Stimulated activated CD4-positive, alpha-beta T cell treated with anti-CD3 and anti-CD28 coated beads, Interleukin-1b, Interleukin-23, amount 100 ng/mL, for 24 hours (primary cell): ENCODE measurements at places on chromosomes 1 and 21.

- no peak for DNase-seq
Observed at GRCh38 chr1:230315099-230315498, 111.0 kb downstream of the PGBD5 start.

- DNase-seq: no peak
Observed at GRCh38 chr1:8096105-8097011, 70.2 kb upstream of the ERRFI1 start.

- DNase-seq: no peak
Observed at GRCh38 chr1:66253330-66253921, 280.5 kb upstream of the SGIP1 start.

GRCh38 chr1:81670286-81670685 lies 130.4 kb upstream of the ADGRL2 start:
- DNase-seq: no peak

GRCh38 chr1:43315481-43315880 lies 14.7 kb downstream of the TIE1 start:
- no peak for DNase-seq

- no peak for DNase-seq
Observed at GRCh38 chr1:220914283-220915116, 35.3 kb downstream of the HLX start.

- DNase-seq: no peak
Observed at GRCh38 chr1:48338257-48338656, 115.7 kb downstream of the SLC5A9 start.

DNA sequence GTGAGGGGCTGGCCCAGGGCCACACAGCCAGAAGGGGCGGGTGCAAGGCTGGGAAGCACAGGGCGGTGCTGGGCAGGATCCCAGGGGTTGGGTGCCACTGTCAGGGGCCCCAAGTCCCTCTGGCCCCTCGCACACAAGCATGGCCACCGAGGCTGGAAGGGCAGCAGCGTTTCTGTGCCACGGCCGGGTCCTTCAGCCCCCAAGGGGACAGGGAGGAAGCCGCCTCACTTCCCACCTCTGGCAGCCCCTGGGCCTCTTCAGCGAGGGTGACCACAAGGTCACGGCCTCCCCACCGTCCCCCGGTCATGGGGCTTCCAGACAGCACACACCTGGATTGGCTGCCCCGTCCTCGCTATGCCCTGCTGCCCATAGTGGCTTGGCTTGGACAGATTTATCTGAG lies 77.1 kb upstream of the TTC34 start:
- no peak for DNase-seq

DNA sequence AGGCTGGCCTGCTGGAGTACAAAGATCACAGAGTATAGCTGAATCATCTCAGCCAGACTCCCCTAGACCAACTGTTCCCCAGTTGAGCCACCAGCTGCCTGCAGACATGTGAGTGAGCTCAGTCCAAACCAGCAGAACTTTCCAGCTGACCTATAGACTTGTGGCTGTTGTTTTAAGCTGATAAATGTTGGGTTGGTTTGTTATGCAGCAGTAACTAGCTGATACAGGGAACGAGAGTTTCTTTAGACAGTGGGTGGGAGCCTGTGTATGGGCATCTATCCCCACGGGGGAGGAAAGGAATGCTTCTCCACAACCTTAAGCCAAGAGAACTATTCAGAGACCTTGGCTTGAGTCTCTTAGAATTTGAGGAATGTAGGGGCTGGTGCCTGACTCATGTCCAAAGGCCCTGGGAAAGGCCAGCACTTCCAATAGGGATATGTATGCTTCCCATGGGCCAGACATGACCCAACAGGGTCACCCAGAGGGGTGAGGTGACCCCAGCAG lies 30.1 kb downstream of the SLC1A7 start:
- no peak for DNase-seq

GRCh38 chr21:30148906-30149305 lies 17.7 kb downstream of the CLDN17 start:
- DNase-seq: no peak

DNA sequence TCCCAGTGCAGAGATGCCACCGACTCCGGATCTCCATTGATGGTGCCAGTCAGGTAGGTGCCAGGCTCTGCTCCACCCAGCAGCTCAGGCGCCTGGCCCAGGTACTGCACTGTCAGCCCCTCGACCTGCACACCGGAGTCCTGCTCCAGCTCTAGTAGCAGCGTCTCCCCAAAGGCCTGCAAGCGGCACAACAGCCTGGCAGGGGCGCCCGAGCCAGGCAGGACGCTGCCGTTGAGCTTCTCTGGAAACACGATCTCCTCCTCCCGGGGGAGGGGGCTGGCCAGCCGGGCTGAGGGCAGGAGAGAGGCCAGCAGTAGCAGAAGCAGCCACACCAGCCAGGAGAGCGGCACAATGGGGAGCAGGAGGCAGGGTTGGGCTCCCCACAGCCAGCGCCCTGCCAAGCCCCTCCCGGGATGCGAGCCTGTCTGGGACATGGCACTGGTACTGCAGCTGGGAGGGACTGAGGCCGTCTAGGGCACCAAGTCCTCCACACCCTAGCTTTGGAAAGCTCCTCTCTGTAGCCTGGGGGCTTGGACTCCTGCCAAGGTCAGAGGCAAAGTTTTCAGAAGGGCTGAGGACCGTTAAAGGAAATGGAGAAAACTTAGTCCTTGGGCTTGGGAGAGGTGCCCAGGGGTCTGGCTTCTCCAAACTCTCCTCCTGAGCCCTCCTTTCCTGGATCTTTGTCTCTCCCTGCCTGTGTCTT lies 509 bp downstream of the ADAMTS4 start:
- no peak for DNase-seq

DNA sequence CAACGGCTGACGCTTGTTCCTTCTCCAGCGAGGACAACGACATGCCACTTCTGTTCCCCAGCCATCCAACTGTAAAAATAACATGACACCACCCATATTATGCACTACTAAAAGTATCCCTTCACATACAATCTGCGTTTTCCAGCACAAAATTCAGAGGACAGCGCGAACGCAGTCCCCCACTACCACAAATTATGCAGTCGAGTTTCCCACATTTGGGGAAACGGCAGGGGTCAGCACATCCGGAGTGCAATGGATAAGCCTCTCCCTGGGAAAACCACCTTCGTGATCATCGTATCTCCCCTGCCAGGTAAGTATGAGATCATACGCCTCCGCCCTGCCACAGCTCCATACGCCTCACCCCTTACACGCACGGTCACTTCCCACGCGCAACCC lies 120.9 kb downstream of the PPIAL4G start:
- DNase-seq: no peak

- no peak for DNase-seq
Observed at GRCh38 chr1:6831366-6831765, 46.1 kb downstream of the CAMTA1 start.

GRCh38 chr1:118118469-118118868 lies 66.6 kb downstream of the SPAG17 start:
- DNase-seq: no peak

DNA sequence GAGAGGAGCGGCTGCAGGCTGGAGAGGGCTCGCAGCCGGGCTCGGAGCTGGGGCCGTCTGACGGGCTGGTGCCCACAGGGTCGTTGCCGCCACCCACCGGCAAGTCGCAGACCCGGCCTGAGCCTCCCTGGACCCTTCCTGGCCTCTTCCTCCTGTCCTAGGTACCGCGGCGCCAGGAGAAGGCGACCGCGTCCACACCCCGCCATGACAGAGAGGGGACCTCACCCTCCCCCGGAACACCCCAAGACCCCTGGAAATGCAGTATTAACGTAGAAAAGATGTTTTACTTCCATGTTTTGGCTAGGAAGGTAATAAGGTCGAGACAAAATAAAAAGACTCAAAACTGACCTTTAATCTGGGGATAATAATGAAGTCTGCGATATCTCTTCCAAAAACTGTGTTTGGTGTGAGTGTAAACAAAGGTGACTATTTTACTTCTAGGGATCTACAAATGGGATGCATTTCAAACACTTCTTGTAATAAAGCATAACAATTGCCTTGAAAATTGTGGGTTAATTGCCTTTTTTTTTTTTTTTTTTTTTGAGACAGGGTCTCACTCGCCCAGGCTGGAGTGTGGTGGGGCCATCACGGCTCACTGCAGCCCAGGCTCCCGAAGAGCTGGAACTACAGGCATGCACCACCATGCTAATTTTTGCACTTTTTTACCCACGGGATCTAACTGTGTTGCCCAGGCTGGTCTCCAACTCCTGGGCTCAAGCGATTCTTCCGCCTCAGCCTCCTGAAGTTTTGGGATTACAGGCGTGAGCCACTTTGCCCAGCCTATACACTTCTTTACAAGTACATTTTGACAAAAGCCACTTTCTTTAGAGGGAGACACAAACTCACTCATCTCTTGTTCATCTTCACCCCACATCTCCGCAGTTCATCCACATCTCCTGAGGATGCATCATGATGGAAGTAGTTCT lies 838 bp upstream of the RSRP1 start:
- DNase-seq: no peak

GRCh38 chr1:156709031-156709430 lies 3.6 kb upstream of the CRABP2 start:
- no peak for DNase-seq

DNA sequence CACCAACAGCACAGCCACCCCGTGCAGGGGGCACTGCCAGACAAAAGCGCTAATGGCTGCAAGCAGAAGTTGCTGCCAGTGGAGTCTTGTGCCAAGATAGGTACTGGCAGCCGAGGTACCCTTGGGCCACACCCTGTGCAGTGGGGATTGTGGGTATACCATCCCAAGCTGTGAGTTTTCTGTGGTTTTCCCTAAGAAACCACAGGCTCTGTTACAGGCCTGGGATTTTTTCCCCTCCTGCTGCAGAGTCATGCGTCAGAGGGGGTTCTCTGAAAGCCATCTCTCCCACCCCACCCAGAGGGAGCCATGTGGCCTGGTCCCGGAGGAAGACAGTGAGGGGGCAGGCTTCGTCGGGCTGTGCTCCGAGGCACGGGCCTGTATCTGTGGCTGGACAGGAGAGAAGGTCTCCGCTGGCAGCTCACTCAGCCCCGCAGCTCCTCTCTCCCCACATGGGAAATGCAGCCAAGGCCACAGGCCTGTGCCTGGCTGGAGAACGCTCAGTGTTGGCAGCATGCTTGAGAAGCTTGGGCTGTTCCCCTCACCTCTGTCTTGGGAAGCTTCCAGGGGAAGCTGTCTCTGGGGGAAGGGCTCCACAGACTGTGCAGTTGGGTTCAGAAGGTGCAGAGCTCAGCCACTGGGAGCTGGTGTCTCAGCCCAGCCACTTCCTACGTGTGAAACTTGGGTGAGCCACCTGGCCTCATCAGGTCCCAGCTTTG lies 42.5 kb downstream of the NEK2 start:
- no peak for DNase-seq

DNA sequence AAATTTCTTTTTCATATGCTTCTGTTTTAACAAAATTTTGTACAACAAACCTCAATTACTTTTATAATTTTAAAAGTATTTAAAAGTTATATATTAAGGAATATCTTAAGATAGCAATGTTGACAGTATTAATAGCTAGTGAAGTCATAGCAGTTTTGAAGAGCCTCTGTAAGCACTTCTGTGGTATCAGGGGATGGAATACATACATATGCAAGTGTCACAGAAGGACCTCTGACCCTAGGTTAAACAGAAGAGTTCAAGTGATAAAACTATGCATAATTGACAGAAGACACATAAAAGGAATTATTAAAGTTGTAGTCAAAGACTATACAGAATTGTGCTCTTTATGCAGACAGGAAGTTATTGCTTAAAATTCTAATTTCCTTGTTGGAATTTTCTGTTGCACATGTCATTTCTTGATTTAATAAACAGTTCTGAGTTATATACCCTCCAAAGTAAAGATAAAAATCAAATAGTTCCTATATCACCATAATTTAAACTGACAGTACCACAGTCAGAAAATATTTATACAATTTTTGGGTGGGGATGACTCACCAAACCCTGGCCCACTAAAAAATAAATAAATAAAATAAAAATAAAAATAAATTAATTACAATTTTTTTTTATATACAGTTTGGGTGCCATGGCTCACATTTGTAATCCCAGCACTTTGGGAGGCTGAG lies 27.1 kb downstream of the IPP start:
- no peak for DNase-seq

DNA sequence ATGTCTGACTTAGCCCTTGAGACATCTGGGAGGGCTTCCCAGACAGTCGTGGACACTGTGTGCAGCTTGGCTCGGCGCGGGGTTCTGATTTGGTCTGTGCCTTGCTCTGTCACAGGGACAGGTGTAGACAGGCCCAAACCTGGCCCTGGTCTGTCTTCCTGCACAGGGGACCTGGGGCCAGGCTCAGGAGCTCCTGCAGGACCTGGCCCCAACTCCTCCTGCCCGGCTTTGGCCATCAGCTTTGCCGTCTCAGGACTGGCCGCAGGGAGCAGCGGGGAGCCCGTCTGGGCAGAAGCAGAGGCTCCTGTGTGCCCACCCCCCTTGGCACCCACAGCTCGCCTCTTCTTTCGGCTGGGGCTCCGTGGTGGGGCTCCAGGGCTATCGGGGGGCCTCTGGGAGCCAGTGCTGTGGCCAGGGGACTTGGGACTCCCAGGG lies 1.7 kb downstream of the PERM1 start:
- no peak for DNase-seq

GRCh38 chr21:32921632-32922230 lies 104.0 kb upstream of the OLIG2 start:
- peak; percentile 28 for DNase-seq

DNA sequence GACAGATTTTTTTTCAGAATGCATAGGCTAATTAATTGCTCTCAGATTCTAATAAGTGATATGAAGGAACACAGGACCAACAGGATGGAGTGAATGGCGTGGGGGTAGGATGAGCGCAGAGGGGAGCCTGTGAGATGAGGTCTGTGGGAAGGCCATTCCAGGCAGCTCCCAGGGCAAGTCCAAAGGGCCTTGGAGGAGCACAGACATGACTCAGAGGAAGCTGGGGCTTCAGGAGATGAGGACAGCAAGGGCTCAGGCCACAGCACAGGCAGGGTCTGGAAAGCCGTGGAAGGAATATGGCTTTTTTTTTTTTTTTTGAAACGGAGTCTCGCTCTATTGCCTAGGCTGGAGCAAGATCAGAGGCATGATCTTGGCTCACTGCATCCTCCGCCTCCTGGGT lies 35.1 kb downstream of the FMN2 start:
- no peak for DNase-seq

- DNase-seq: no peak
Observed at GRCh38 chr1:154448331-154448811, 43.2 kb downstream of the IL6R start.
